HepG2 (cell line): ENCODE measurements at places on chromosomes 12 and 14.

DNA sequence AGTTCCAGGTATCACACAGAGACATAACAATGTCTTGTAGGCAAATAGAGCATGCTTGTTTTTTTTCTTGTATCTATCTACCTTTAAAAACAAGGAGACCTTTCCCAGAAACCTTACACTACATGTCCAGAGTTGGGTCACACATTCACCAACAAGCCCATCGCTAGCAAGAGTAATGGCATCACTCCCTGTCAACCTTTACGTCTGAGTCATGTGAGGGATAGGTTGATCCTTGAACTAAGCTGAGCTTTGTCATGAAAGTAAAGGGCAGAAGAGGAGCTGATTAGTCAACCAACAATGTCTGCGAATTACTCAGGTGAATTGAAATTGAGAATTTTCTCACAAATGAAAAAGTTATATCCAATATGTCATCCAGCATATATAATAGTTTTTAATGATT, 219.4 kb downstream of the CNTN1 start:
- DNase-seq = no peak

DNA sequence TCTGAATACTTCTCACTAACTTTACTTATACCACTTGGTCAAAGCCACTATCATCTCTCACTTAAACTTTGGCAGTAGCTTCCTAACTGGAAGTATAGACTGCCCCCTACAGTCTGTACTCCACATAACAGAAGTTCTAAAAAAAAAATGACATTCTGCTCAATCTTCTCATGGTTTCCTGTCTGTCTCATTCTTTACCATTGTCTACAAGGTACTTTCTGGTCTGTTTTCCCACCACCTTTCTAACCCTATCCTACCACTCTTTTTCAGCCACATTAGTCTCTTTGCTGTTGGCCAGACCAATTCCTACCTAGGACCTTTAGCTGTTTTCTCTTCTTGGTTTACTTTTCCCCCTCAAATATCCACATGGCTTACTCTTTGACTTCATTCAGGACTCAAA, 14.7 kb downstream of the CPSF6 start:
- peak; percentile 55 for DNase-seq

DNA sequence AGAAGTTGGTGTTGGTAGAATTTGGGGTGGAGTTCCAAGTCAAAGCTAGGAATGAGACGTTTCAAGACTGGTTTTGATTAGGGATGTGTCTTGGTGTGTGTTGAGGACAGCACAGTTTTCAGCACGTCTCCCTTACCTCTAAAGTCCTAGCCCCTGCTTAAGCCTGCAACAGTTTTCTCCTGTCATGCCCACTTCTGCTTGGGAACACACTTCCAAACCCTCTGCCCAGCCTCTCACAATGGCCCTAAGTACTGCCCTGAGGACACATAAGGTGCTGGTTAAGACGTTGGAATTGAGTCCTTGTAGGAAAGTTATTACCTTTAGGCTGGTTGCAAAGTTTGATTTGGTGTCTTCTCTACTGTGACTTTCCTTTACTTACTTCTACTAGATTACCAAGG, 710 bp upstream of the BMAL2 start:
- no peak for DNase-seq

GRCh38 chr14:44897845-44898151, 63.9 kb downstream of the KLHL28 start:
- DNase-seq = no peak

DNA sequence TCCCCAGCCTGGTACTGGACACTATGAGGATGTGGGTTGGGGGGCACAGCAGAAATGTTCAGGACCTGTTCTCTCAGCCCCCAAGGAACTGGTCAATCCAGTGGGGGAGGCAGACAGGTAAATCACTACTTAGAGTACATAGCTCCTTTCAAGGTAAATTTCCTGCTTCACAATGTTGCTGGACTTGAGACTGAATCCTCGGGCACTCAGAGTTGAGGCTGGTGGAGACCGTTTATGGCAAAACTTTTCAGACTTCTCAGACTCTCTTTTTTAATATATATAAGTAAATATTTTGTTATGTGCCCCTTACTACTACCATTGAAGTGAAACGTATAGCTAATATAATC, 483 bp upstream of the SERPINA10 start:
- no peak for DNase-seq

DNA sequence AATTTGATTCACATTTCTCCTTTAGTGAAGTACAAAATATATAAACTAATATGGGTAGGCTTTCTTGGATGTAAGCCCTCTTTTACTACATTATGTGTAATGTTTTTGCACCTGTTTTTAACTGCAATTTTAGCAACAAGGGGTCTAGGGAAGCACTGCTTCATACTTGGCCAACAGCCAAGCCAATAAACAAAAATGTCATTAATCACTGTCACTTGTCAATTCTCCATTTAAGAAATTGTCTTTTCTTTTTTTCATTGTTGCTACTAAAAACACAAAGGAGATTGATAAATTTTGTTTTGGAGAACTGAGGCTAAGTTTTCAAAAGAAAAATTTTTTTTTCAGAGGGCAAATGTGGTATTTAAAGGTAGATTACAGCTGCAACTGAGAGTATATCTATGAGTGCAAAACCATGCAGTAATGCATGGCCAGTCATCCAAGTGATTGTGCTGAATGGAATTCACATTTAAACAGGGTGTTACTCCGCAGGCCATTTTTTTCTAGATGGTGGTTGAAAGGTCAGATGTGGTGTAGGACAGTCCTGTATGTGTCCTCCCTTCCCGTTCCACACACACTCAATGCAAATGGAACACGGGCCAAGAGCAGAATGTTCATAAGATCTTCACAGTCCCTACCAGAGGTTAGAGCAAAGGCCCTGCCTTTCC, 503.0 kb upstream of the LMO3 start:
- no peak for DNase-seq

GRCh38 chr14:89406941-89407340, 10.1 kb downstream of the FOXN3 start:
- no peak for DNase-seq

DNA sequence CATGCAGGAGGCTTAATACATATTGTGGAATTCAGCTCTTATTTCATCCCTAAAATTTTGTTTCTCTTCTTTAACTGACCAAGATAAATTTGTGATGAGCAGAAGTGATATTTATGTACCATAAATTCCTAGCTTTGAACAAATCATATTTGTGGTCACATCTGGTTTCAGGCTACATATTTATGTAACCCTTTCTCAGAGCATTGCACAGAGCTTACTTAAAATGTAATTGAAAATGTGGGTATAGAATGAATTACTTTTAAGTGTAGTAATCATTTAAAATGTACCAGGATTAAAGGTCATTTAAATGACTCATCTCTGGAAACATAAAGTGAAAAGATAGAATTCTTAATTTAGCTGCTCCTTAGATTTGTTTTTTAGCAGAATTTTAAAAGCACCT, 129.9 kb upstream of the FRMD6 start:
- no peak for DNase-seq

DNA sequence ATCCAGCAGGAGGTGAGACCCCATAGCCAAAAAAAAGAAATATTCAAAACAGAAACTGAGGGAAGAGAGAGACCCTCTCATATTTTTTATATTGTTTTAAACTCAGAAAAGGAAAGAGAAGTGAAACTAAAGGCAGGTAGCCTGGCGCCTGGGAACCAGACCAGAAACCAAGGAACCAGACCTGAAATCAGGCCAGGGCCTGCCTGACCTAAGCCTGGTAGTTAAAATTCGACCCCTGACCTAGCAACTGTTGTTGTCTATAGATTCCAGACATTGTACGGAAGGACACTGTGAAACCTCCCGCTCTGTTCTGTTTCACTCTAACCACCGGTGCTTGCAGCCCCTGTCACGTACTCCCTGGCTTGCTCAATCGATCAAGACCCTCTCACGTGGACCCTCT, 38.5 kb upstream of the CD163 start:
- no peak for DNase-seq

DNA sequence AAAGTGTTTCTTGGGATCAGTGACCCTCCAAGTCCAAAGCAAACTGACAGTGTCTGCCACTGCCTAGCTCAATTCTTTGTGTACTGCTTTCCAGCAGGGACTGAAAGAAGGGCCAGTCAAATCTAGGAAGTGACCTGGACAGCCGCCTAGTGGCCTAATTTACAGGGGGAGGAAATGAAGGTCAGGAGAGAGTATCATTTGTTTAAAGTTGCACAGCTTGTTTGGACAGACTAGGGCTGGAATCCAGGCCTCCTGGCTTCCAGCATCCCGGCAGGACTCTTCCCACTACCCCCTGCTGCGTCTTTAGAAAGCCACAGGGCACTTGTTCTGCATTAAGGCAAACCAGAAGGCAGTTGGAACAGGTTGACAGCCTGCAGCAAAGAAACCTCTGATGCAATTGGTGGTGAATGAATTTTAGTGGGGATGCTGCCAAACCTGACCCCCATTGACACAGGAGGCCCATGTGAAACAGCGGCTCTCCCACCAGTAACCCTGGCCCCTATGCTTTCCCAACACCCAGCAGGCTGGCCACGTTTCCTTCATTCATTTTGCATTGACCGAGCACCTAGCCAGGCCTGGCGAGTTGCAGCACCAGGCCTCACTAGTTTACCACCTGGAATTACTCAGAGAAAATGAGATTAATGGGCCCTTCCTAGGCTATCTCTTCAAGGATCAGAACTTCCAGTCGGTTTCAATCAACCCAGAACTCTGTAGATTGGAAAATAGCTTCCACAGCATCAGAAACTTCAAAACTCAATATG, 28.2 kb downstream of the GALNT16 start:
- peak; percentile 23 for DNase-seq
